ENCODE measurements at places on chromosomes 2 and 18. TPM values are rescaled to one million over a fixed set of nuclear protein-coding genes. Genes with fewer than 3 reads are reported as not detected.

- no peak for DNase-seq
- no peak overlapping the region for H3K27ac ChIP-seq
- no peaks in the 10 kb centered on the region for H3K4me1 ChIP-seq
- no peaks in the 10 kb centered on the region for H3K27me3 ChIP-seq
Observed at GRCh38 chr2:117851969-117852368, 37.5 kb downstream of the DDX18 start.

GRCh38 chr18:28147674-28148171 is 29.2 kb downstream of the CDH2 start:
- no peak overlapping the region for H3K4me3 ChIP-seq
- no peak overlapping the region for H3K27ac ChIP-seq
- DNase-seq: no peak
- H3K36me3 ChIP-seq: no peaks in the 10 kb centered on the region
- no peaks in the 10 kb centered on the region for H3K27me3 ChIP-seq

GRCh38 chr2:227456772-227457171 is 15.2 kb upstream of the AGFG1 start:
- no peaks in the 10 kb centered on the region for H3K4me1 ChIP-seq
- H3K4me3 ChIP-seq: no peak overlapping the region
- no peaks in the 10 kb centered on the region for H3K36me3 ChIP-seq
- H3K27me3 ChIP-seq: no peaks in the 10 kb centered on the region
- H3K27ac ChIP-seq: no peak overlapping the region

ANKRD30BL gene
- not detected for total RNA-seq

DNA sequence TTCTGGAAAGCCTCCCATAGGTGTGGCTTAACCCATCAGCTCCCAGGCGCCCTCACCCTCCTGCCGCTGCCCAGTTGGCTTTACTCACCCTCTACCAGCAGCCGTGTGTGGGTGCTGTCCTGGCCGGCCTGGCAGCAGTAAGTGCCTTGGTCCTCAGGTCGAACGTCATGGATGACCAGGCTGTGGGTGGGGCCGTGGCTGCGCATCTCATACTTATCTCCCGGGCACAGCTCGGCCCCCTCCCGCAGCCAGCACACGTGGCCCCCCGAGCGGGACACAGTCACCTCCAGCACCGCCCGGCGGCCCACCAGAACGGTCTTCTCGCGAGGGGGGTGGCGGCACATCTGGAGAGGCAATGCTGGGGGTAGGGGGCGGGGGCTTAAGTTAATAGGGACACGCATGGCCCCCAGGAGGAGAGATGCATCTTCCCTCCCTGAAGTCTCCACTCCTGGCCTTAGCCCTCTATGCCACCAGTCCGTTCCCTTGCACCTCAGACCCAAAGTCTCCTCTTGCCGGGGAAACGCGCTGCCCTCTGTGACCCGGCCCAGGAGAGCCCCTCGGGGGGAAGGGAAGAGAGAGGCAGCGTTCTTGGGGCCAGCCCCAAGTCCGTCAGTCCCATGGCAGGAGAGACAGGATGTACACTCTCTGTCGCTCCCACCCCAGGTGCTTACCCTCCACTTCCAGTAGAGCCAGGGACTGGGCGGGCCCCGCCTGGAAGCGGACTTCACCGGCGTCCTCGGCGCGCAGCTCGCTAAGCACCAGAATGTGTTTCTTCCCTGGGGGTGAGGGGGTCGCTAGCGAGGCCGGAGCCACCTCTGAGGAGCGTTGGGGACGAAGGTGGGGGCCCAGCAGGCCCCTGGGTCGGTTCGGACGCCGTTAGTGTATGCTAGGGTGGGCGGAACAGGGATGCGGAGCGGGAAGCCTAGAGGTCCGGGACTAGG is 7.9 kb downstream of the TMEM198 start:
- H3K36me3 ChIP-seq: peaks cover 13% of the 10 kb centered on the region
- DNase-seq: no peak
- peaks cover 13% of the 10 kb centered on the region for H3K27me3 ChIP-seq
- peaks cover 21% of the 10 kb centered on the region for H3K4me1 ChIP-seq
- H3K4me3 ChIP-seq: peak overlapping the region; percentile 49

TMEFF2 gene
- 0.36 TPM for total RNA-seq

L3MBTL4 gene
- 3.4 TPM for total RNA-seq

GRCh38 chr18:56869189-56869777 is 218.1 kb downstream of the WDR7 start:
- no peak overlapping the region for H3K4me3 ChIP-seq
- no peaks in the 10 kb centered on the region for H3K36me3 ChIP-seq
- H3K27ac ChIP-seq: no peak overlapping the region
- H3K4me1 ChIP-seq: no peaks in the 10 kb centered on the region
- H3K27me3 ChIP-seq: no peaks in the 10 kb centered on the region
- no peak for DNase-seq

GRCh38 chr2:104049981-104050380 is 803.9 kb upstream of the POU3F3 start:
- DNase-seq: no peak
- H3K4me1 ChIP-seq: no peaks in the 10 kb centered on the region
- H3K27ac ChIP-seq: no peak overlapping the region

LYG2 gene
- not detected for total RNA-seq

GRCh38 chr2:83103613-83104012 is 1355.5 kb downstream of the SUCLG1 start:
- no peaks in the 10 kb centered on the region for H3K36me3 ChIP-seq
- no peaks in the 10 kb centered on the region for H3K27me3 ChIP-seq
- DNase-seq: no peak
- H3K4me3 ChIP-seq: no peak overlapping the region
- H3K4me1 ChIP-seq: no peaks in the 10 kb centered on the region
- no peak overlapping the region for H3K27ac ChIP-seq

UGT1A3 gene
- not detected for total RNA-seq

GALNT3 gene
- 1.1 TPM for total RNA-seq

DNA sequence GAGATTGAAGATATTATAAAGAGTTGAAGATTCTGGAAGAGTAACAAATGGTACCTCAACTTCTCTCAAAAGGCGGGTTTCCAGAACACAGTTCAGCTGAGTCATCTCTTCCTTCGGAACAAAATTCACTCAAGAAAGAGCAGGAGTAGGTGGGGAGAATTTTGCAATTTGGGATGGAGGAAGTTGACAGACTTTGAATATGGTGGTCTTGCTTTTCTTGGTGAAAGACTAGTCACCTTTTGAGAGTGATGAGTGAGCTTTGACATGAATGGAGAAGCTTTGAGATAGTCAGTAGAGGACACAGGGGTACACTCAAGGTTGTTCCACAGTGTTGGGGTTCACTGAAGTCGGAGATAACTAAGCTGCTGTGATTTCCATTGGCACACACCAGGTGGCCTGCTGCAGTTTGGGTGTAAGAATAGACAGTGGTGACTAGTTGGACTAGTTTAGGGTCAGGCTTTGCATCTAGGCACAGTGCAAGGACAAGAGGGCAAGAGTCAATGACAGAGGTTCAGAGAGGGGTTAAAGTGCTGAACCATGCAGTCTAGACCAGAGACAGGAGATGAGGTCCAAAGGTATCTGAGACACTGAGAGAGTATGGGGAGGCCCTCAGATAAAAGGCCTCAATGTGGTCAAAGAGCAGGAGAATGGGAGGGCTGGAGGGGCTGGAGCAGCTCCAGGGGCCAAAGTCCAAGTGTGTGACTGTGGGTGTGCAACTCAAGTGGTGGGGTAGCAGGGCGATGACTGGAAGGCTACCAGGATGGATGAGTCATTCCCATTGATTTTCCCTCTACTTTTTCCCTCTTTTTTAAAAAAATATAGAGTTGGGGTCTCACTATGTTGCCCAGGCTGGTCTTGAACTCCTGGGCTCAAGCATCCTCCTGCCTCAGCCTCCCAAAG is 7.7 kb downstream of the CCL20 start:
- no peak overlapping the region for H3K4me3 ChIP-seq
- no peaks in the 10 kb centered on the region for H3K36me3 ChIP-seq
- no peak for DNase-seq
- no peaks in the 10 kb centered on the region for H3K4me1 ChIP-seq

DNA sequence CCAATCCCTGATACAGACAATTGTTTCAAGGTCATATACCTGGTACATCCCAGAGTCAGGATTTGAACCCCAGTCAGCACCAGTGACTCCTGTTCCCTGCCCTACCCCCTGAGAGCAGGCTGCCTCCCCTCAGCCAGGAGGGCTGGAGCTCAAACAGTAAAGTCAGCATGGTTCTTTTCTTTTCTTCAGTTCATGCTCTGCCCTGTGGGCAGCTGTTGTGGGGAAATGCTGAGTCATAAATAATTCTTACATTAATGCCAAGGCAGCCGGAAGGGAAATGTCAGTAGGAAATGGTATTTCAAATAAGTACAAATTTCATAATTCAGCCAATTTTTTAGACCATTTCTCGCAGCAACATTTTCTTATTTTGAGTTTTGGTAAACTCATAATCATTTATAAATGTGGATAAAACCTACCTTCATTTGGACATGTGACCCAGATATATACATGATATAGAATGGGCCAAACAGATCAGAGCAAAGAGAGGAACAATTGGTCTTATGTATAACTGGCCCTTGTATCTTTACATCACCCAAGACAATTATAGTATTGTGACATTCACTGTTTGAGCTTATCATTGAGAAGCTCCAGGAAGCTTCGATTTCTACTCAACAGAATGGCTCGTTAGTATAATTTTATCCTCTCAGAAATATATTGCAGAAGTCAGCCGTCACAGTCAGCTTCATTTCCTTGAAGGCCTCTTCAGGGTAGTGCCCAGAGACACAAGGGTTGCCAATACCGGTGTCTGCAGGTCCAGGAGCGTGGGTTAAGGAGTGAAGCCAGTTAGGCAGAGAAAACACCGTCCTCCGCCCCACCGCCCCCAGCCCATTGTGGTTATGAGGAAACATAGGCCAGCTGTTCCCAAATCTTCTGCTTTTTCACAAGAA is 28.0 kb upstream of the SCYGR1 start:
- H3K4me3 ChIP-seq: no peak overlapping the region
- H3K36me3 ChIP-seq: no peaks in the 10 kb centered on the region
- no peaks in the 10 kb centered on the region for H3K27me3 ChIP-seq
- no peaks in the 10 kb centered on the region for H3K4me1 ChIP-seq

DNA sequence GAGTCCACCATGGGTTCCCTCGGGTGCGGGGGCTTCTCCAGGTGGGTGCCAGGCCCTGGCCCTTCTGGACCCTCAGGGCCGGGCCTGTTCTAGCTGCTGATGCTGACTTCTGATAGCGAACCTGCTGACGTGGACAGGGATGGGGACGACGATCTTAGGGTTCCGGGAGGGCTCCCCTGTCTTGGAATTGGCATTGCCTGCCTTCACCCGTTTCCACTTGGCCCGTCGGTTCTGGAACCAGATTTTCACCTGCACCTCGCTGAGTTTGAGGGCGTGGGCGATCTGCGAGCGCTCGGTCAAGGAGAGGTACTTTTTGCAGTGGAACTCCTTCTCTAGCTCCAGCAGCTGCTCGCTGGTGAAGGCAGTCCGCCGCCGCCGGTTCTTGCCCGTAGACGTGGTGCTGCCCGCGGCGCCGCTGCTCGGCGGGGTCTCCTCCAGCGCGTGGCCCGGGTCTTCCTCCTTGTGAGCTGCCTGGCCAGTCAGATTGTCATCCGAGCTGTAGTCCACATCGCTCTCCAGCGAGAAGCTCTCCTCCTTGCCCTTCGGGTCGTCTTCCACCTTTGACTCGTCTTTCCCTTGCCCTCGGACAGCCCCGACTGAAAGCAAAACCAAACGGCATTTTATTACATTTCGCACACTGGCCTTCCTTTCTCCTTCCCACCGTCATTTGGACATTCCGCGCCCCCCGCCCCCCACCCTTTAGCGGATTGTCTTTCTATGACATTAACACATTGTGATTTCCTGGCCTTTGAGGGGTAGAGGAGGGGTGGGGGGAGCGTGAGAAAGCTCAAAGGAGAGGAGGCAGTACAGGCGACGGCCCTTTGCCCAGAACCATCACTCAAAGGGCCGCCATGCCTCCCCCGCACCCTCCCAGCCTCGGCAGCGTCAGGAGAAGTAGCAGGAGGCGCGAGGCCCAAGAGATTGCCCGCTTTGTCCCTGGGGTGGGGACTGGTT is 2.1 kb downstream of the GBX2 start:
- H3K4me3 ChIP-seq: peak overlapping the region; percentile 16
- peaks cover 100% of the 10 kb centered on the region for H3K27me3 ChIP-seq
- no peak for DNase-seq
- H3K4me1 ChIP-seq: peaks cover 60% of the 10 kb centered on the region
- no peak overlapping the region for H3K27ac ChIP-seq

RAD51AP2 gene
- 0.16 TPM for total RNA-seq

DNA sequence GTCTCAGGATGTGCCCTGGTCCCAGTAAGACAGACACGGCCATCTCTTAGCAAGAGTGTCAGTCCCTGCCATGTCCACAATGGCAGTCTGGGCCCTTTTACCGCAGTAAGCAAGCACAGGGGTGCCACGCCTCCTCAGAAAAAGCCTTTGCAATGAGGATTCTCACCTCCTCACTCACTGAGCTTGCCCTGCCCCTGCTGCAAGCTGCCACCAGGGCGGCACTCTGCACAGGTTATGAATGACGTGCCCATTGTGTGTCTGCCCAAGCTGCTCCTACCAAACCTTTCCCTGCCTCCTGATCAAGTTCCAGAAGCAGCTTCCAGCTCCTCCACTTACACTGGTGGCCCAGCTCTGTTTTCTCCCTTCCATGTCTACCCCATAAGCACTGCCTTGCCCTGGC is 23.3 kb downstream of the ERCC3 start:
- H3K36me3 ChIP-seq: peaks cover 63% of the 10 kb centered on the region
- DNase-seq: no peak
